Activated CD4-positive, alpha-beta T cell treated with anti-CD3 and anti-CD28 coated beads for 4 hours (primary cell): ENCODE measurements at places on chromosomes 2 and 18.

DNA sequence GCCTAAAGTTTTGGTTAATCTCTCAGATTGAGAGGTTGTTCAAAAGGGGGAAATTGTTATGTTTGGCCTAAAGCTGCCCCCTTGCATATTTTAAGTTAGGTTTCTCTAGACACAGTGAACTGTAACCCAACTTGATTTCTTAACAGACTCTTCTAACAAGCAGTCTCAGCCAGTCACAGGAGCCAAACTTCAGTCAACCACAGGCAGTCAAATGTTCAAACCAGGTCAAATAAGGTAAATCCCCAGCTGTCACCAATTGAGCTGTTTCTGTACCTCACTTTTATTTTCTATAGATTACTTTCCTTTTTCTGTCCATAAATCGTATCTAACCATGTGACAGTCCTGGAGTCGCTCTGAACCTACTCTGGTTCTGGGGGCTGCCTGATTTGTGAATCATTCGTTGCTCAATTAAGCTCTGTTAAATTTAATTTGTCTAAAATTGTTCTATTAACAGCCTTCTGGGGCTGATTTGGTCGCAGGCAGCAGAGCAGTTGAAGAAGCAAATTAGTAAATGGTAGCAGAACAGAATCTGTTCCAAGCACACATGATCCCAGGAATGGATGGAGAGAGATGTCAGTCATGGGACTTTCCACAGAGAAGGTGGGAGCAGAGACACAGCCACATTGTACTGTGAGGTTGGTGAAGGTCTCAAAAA lies 16.4 kb upstream of the NFU1 start:
- no peak for DNase-seq

DNA sequence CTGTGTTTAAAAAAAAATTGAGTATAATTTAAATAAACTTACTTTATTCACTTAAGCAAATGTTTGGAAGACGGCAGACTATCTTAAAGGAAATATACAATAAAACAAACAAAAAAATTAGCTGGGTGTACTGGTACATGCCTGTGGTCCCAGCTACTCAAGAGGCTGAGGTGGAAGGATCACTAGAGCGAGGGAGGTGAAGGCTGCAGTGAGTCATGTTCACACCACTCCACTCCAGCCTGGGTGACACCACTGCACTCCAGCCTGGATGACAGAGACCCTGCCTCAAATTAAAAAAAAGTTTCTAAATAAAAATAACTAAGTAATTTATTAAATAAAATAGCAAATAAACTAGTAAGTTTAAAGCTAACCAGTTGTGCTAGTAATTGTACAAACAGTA lies 7.5 kb downstream of the PUM2 start:
- DNase-seq = peak; percentile 8

GRCh38 chr18:79242246-79242645 lies 153.5 kb upstream of the NFATC1 start:
- DNase-seq = no peak

DNA sequence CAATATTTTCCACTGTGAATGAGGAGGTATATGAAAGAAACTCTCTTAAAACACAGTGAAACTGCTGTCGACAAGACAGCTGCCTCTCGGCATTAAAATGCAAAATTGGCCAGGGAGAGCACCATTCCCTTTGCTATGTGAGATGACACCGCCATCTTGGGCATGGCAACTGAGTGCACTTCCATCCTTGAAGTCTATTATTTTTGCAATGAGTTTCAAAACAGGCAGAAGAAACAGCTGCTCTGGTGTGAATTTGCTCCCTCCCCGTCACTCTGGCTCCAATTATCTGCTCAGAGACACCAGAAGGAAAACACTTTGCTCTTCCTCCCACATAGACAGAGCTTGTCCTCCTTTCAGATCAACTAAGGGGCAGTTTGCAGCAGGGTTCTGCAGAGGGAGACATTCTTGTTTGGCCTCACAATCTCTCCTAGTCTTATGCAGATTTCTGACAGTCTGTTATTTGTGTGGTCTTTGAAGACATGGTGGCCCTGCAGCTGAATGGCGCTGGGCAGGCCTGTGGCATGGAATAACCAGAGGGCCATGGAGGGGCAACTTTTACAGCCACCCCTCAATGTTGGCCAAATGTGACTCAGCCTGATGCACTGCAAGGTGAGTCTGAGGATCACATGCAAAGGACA lies 48.6 kb upstream of the SEC11C start:
- DNase-seq = no peak

- DNase-seq = no peak
Measured at GRCh38 chr2:197233473-197233872, 77.1 kb downstream of the ANKRD44 start.

- DNase-seq = no peak
Measured at GRCh38 chr2:108139521-108139920, 100.2 kb upstream of the SULT1C3 start.

DNA sequence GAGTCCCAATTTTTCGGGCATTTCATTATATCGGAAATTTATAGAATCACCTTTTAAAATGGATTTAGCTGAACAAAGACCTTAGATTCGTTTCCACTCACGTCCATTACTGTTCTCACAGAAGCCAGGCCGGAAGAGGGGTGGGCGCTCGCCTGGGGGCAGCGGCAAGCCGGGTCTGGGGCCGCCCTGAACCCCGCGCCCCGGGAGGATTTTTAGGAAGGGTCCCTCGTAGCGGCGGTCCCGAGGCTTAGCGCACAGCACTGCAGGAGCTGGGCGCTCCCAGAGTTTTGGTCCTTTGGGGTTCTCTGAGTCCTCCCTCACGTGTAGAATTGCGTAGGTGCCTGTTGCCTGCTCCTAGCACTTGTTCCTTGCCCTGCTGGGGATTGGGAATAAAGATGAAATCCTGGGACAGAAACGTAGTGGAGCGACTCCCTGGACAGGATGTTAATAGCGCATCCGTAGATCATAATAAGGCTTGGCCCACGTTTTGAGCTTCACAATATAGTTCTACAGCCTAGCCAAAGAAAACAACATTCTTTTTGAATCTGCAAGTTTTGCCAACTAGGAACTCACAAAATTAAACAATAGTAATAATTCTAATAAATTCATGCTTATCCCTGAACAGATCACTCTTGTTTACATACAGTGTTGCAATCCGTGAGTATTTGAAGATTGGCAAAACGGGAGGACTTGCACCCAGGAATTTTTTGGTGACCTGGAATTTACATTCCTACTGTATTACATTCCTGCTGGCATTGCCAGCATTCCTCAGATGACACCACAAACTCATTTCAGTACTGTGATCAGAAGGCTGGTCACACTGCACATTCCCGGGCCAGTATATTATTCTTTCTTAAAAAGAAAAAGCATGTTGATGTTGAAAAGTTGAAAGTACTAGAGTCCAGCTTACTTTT lies 875 bp downstream of the C18orf63 start:
- no peak for DNase-seq

GRCh38 chr2:121242976-121243375 lies 42.0 kb downstream of the TFCP2L1 start:
- no peak for DNase-seq

DNA sequence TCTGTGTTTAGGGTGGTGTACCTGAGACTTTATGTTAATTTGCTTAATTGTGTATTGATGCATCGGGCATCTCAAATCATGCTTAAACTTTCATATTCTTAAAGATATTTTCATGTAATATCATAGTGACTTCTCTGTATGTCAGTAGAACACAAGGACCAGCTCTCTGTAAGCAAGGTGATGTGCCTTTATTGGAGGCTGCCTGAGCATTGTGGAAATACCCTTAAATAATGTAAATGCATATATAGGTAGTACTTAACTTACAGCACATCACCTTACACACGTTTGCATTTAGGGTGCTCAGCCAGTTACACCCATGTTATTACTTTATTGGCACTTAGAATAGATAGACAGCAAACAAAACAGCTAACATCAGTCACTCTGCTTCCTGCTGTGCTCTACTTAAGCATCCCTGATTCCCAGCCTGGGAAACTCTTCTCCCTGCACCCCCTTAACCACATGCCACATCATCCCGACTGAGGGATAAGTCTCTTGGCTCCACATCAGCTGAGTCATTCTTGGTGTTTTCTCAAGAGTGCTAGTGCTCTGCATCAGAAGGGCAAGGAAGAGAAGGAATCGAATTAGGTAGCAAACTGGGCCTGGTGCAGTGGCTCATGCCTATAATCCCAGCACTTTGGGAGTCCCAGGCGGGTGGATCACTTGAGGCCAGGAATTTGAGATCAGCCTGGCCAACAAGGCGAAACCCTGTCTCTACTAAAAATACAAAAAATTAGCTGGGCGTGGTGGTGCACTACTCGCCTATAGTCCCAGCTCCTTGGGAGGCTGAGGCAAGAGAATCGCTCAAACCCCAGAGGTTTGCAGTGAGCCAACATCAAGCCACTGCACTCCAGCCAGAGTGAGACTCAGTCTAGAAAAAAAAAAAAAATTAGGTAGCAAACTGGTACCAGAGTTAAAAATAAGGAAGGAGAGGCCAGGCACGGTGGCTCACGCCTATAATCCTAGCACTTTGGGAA lies 108.7 kb downstream of the MAP3K20 start:
- no peak for DNase-seq

GRCh38 chr2:158088093-158088492 lies 13.6 kb upstream of the UPP2 start:
- DNase-seq = no peak

- no peak for DNase-seq
Measured at GRCh38 chr2:197256021-197256420, 54.6 kb downstream of the ANKRD44 start.

- no peak for DNase-seq
Measured at GRCh38 chr18:44096016-44096415, 584.7 kb upstream of the SETBP1 start.

DNA sequence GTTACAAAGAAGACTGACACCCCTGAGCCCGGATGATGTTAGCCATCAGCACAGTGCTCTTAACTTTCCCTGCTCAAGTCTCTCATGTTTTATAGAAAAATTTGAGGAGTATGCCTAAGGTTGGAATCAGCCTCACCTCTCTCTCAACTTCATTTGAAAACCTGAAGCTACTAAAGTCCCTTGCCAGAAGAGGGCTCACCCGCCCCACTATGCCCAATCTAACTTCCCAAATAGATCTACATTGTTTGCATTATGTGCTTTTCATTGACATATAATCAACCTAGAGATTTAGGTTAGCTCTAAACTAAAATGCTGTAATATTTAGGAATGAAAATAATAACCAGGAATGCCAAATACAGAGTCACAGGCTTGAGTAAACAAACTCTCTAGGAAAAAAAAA lies 305.4 kb downstream of the NCKAP5 start:
- DNase-seq = no peak

DNA sequence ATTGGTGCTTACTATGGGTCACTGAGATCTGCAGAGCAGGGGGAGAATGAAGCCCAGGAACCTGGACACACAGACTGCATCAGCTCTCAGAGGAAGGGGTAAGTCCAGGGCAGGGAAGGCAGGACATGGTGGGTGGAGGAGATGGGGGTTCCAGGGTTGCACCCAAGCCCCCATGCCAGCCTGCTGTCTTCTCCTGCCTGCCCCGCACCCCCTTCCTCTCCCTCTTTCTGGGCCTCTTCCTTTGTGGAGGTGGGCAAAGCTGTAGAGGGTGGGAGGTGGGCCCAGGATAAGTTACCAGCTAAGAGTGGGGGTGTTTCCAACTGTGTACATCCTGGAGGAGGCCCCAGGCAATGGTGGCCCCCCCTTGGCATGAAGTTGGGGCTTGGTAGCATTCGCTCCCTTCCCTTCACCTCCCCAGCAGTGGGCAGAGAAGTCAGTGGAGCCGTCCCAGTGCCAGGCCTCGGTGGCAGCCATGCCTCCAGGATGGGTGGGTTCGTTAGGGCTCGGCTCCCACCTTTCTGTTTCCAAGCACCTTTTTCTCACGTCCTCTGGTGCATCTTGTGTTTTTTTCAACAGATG lies 132.2 kb downstream of the CLIP4 start:
- no peak for DNase-seq

DNA sequence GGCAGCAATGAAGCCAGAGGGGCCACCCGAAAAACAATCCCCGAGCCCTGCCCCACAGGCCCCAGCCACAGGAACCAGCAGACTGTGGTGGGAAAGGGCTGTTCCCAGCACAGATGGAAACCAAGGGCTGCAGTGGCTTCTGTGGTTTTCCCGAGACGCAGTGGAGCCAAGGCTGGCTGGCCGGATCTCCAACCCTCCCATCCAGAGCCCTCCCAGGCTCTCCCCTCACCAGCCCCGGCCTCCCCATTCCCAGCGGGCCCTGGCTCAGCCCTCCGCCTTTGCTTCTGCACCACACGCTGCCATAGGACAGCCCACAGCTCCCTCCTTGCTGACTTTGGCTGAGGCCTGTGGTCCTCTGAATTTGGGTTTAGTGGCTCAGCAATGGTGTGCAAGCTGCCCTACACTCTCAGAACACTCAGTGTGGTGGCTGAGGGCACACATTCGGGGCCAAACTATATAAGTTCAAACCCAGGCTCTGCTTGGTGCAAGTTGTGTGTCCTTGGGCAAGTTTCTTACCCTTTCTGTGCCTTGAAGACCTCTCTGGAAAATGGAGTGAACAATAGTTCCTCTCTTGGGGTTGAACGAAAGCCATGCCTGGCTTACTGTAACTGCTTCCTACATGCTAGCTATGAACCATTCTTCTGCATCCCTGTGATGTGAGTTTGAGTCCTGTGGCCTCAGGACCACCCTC lies 200.1 kb downstream of the SMAD7 start:
- no peak for DNase-seq

GRCh38 chr2:120528051-120528692 lies 182.2 kb downstream of the INHBB start:
- DNase-seq = no peak

- DNase-seq = no peak
Measured at GRCh38 chr2:187215532-187216240, 232.4 kb downstream of the CALCRL start.

DNA sequence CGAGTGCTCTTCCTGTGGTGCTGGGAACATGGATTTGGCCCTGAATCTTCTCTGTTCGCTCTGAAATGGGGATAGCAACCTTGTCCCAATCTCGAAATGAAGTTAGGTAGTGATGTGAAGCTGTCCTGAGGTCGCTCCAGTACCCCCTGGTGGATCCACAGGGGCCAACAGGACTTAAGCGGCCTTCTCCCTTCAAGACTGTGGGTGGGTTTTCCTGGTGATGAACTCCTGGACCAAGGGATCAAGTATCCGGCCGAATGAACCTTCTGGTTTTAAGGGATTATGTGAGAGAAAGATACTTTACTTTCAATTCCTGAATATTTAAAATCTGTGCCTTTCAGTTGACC lies 156.5 kb downstream of the NAPG start:
- no peak for DNase-seq

GRCh38 chr2:1405967-1406366 lies 7.3 kb upstream of the TPO start:
- DNase-seq = no peak

DNA sequence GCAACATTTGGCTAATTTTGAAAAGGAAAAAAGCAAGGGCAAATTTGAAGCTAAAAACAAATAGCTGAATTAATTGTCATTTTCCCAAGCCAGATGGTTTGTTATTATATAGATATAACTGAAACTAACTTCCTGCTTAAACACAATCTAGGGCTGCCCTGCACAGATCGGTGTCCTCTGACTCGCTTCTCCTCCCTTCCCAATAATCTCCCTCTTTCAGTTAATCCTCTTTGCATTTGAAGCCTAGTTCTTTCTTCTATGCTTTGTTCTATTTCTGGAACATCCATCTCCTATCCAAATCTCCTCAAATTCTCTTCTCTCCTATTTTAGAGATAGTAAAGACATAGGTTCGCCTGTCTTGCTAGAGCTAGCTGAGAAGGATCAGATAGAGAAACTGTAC lies 328.1 kb downstream of the SLC8A1 start:
- no peak for DNase-seq
